K562 (cell line): ENCODE measurements at places on chromosomes 12 and 14.

GRCh38 chr12:12806784-12807516, 6.2 kb upstream of the DDX47 start:
- no peak for DNase-seq

- no peak for DNase-seq
Measured at GRCh38 chr12:21801522-21802288, 27.2 kb upstream of the KCNJ8 start.

- no peak for DNase-seq
Measured at GRCh38 chr12:62533755-62534107, 67.1 kb downstream of the MON2 start.

DNA sequence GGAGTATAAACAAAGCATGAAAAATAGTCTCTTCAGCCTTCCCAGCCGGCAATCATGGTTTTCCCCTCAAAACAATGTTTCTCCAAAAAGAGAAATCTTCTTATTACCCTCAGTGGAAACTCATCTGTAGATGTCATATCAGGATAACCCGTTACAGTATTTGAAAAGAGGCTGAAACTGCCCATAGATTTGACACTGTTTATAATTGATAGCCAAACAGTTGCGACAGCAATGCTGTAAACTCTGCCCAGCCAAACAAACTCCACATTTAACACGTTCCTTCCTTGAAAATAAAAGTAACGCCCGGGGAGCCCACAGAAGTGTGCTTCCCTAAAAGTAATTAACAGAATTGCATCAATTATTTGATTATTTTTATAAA, 201.3 kb upstream of the FOXN3 start:
- no peak for DNase-seq

- DNase-seq, result peak; percentile 36
Measured at GRCh38 chr12:121295746-121296617, 527 bp downstream of the CAMKK2 start.

- DNase-seq, result no peak
Measured at GRCh38 chr12:29782285-29782870, 1.4 kb downstream of the TMTC1 start.

DNA sequence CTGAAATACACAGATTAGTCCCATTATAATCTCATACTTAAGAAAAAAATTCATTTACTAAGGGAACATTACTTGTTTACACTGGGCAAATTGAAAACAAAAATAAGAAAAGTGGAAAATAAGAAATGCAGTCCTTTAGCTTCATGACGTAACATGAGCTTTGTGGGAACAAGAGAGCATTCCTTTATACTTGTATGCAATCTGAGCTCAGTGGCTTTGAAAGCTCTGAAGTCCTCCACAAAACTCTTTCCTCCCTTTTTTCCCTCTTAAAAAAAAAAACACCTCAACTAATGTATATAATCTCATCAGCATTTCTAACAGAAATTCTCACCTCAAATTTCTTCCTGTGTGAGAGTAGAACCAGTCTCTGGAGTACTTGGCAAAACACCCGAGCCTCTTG, 76.9 kb upstream of the OTX2 start:
- no peak for DNase-seq

GRCh38 chr12:59113831-59114615, 193.7 kb upstream of the LRIG3 start:
- DNase-seq, result peak; percentile 46

- no peak for DNase-seq
Measured at GRCh38 chr14:55146425-55146824, 17.4 kb downstream of the LGALS3 start.

GRCh38 chr12:125677829-125678228, 612.6 kb downstream of the AACS start:
- DNase-seq, result no peak

DNA sequence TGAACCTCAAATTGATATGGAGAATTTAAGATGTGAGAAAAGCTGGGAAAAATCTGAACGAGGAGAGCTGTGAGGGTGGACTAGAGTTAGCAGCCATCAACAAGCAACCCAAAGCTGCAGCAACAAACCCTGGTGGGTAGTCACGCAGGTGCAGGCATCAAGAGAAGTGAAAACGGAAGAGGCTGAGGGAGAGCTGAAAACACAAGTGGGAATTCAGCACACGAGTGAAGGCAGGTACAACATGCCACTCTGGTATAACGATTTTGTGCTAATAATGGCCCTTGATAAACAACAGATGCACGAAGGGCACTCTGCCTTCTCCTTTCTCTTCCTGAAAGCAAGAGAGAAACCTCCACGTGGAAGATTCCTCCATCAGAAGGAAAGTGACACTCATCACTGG, 11.5 kb downstream of the TCL1B start:
- no peak for DNase-seq

- DNase-seq, result no peak
Measured at GRCh38 chr12:110546339-110546738, 36.8 kb downstream of the PPTC7 start.

DNA sequence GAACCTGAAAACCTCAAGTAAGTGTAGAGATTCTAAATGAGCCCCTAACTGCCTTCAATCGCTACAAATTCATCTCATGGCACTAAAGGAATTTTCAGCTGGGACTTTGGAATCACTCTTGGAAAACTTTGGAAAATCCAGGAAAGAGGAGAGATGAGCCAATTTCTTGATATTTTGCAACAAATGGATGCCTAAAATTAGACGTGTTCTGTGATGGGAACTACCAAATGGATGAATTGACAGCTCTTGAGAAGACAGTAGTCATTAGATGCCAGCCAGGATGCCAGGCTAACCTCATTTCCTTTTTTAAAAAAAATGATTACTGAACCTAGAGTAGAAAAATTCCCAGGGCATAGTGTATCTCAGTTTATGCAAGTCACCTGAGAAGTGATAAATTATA, 78.3 kb downstream of the NPAS3 start:
- no peak for DNase-seq

- DNase-seq, result no peak
Measured at GRCh38 chr14:24858052-24858451, 191.9 kb downstream of the STXBP6 start.

GRCh38 chr14:105943973-105944602, 417.7 kb downstream of the TMEM121 start:
- DNase-seq, result no peak

- peak; percentile 41 for DNase-seq
Measured at GRCh38 chr12:49703647-49704137, 3.5 kb downstream of the FMNL3 start.

DNA sequence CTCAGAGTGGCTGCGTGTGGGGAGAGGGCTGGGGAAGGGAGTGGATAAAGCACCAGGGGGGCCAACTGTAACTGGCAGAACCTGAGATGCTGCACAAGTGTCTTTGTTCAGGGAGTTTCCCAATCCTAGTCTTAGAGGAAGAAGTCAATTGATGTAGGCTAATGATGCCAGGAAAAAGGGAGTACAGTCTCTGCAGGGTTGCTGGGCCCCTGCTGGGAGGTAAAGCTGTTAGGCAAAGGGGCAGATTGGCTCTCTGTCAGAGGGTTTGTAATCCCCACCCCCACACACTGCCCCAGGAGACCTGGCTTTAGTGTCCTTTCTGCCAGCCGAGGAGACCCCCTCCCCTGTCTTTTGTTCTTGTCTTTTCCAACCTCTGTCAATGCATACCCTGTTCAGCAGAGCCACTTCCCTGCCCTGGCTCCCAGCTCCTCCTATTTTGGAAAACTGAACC, 178.4 kb downstream of the KCNA5 start:
- no peak for DNase-seq

DNA sequence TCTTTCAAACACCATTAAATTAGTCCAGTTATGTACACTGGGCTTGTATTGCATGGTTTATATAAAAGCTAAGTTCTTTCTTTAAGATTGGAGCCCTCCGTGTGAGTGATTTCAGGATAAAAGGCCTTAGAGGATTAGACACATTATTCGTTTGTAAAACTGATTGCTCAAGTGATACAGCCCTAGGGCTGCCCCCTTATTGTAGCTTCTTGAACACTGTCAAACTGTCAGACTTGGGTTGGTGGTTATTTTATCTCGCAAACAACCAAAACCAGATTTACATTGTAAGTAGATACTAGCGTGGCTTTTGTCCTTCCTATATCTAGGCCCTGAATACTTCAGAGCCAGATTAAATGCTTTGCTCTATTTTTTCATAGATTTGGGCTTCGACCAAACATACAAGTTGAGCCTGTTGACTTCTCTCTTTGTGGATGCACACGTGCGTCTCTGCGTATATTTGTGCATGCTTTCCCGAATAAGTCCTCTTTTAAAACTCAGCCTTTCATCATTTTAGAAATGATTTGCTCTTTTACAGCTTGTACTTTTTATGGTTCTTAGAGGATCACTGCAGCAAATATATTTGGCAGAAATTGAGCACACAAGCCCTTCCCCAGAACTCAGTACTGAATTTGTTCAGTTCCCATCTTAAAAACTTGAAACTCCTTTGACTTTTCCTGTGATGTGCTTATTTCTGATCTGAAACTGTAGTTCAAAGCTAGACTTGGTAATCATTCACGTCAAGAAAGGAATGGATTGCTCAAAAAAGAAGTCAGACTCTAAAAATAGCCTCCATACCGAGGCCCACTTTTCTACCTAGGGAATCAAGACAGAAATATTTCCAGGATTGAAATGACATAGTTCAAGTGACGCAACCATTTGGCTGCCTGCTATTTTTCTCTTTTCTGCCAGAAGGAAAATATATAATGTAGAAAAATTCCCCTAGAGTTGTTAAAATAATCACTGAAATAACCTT, 129.5 kb downstream of the ETV6 start:
- DNase-seq, result no peak

DNA sequence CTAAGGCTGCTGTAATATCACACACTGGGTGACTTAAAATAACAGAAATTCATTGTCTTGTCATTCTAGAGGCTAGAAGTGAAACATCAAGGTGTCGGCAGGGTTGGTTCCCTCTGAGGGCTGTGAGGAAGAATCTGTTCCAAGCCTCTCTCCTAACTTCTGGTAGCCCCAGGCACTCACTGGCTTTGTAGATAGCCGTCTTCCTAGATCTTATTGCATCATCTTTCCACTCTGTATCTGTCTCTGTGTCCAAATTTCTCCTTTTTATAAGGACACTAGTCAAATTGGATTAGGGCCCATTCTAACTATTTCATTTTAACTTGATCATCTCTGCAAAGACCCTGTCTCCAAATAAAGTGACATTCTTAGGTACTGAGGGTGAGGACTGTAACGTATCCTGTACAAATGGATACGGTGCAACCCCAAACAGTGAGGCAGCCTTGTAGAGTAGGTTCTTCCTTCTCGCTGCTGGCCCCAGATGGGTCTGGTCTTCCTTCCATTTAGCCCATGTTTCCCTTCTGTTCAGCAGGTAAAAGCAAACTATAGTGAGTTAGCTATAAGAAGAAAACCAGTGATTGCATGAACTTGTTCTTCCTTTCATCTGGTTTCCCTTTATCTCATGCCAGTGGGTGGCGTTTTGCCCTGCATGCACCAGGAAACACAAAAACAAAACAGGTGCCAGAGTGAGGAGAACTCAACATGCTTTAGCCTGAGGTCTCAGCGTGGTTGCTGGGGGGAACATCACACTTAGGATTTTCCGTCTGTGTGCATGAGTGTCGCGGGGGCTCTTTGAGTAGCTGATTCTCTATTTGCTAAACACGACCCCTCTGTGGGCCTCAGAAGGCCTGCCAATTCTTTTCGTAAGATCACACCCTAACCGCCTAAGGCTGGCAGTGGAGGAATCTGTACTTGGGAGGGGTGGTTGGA, 19.5 kb downstream of the TTC9 start:
- no peak for DNase-seq

GRCh38 chr14:61355892-61356325, 34.5 kb downstream of the PRKCH start:
- DNase-seq, result no peak

- DNase-seq, result no peak
Measured at GRCh38 chr14:93301821-93302447, 30.9 kb downstream of the BTBD7 start.

GRCh38 chr14:62189698-62190097, 427.5 kb downstream of the SNAPC1 start:
- no peak for DNase-seq

DNA sequence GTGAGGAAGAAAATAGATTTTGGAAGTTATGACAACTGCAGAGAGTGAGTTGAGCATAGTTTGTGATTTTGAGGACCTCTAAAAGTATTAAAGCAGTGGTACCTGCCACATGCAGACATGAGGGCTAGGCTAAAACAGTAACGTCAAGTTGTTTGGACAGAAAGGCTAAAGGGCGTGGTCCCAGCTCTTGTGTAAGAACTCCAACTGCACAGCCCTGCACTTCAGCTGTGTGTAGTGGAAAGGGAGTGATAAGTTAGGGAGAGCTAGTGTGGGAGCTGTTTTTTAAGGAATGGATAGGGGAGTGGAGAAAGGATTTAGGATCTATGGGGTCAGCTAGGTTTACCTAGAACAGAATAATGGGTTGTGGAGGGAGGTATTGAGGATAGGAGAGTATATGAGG, 39.5 kb downstream of the TESPA1 start:
- DNase-seq, result no peak

GRCh38 chr12:21248679-21249078, 86.0 kb downstream of the SLCO1A2 start:
- no peak for DNase-seq

GRCh38 chr12:112900298-112901145, 6.2 kb upstream of the OAS1 start:
- DNase-seq, result peak; percentile 38

DNA sequence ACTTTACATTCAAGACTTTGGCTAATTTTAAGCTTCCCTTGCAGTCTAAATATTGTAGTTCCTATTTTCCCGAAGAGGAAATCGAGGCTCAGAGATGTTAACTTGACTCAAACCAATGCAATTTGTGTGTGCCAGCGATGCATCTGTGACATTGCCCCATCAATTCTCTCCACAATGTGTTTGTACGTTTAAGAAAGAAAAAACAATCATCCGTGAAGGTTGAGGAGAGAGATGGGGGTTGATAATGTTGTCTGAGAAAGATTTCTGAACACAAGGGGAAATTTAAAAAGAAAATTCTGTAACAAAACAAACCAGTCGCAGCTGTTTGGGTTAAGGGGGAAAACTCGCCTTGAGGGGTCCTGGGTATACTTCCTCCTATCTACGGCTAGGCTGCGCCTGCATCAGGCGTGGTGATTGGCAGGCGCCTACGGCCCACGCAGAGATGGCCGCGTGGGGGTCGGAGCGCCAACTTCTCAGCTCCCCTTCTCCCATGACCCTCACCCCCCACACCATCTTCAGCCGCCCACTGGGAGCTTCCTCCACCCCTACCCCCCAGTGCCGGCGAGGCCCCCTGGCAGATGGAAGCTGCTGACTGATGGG, 12.3 kb downstream of the SIX1 start:
- DNase-seq, result no peak
